AG20443 (cell line): ENCODE measurements at places on chromosomes 3 and 15.
A peak's percentile ranks its signal among the peaks of the same experiment; 100 is the strongest.

- no peak for DNase-seq
Measured at GRCh38 chr3:99713440-99713839, 75.0 kb downstream of the COL8A1 start.

DNA sequence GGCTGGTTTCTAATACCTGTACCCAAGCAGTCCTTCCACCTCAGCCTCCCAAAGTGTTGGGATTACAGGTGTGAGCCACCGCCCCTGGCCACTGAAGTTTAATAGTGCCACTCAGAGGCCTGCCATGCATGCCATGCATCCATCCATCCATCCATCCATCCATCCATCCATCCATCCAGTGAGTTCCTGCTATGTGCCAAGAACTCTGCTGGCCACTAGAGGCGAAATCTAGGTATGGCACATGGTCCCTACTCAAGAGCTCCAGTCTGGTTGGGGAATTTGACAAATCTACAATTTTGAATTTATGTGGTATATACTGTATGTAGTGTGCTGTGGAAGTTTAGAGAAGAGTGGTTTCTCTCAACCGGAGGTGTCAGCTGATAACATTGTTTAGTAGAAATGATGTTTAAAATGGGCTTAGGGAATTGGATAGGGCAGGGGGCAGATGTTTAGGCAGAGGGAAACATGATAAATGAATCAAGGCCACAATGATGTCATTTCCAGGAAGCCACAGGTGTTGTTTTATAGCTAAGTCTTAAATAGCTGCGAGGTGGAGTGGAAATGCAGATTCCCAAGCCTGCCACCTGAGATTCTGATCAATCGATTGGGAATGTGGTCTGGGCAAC lies 384.4 kb upstream of the C2CD4B start:
- DNase-seq = no peak

- no peak for DNase-seq
Measured at GRCh38 chr15:59538494-59538893, 73.1 kb upstream of the GCNT3 start.

- no peak for DNase-seq
Measured at GRCh38 chr3:157594413-157594812, 91.2 kb upstream of the VEPH1 start.

DNA sequence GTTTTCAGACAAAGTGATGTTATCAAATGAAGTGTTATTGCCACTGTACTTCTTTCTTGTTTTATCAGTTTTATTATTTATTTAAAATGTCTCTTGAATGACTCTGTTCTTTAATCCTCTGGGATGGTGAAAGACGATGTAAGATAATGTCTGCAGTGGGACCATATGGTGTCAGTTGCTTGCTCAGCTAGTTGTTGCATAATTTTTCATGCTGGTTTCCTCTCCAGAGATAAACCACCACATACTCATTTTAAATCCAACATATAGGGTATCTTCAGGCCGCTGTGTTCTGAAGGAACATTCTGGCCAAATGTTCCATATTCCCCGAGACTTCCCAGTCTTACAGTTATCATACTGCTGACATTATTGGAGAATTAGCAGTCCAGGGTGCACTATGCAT lies 75.9 kb downstream of the GABRG3 start:
- DNase-seq = no peak

DNA sequence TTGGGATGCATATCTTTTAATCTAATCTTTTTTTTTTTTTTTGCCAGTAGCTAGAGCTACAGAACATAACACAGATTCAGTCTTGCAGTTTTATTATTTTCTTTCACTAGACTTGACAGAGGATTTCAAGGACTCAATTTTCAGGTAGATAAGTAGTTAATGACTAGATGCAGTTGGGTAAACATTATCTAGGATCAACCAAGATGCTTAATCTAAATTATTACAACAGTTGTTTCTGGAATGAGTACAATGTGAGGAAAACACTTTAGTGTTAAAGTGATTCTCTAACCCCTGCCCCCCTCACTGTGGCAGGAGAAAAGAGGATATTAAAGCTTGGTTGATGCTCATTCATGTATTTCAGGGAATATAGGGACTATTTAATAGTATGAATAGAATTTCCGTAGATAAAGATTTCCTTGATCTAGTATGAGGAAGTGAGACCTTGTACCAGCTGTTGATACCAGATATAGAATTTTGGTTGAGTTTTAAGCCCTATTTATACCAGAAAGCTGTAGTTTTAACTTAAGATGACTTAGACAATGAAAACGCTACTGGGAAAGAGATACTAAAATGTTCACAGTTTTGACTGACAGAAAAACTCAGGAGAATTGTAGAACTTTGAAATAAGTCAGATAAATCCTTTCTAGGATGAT lies 389.0 kb upstream of the C2CD4B start:
- DNase-seq = no peak

- DNase-seq = no peak
Measured at GRCh38 chr3:167813169-167814123, 77.9 kb downstream of the SERPINI1 start.

DNA sequence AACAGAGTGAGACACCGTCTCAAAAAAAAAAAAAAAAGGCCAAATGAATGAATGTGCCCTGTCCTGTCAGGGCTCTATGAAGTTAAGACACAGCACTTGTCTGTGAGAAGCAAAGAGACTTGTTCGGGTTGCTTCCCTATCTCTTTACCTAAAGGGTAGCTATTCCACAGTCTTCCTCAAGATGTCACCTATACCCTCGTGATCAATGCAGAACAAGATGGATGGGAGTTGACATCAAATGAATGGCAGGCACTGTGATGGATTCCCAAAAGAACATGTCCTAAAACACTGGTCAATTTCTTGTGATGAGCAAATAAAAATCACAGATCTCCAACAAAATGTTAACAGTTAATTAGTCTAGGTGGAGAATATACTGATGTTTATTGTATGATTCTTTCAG lies 9.5 kb downstream of the TADA3 start:
- no peak for DNase-seq

GRCh38 chr3:160018959-160019358 lies 30.3 kb downstream of the IL12A start:
- DNase-seq = no peak

GRCh38 chr15:90087454-90088154 lies 14.7 kb downstream of the IDH2 start:
- peak; percentile 42 for DNase-seq

DNA sequence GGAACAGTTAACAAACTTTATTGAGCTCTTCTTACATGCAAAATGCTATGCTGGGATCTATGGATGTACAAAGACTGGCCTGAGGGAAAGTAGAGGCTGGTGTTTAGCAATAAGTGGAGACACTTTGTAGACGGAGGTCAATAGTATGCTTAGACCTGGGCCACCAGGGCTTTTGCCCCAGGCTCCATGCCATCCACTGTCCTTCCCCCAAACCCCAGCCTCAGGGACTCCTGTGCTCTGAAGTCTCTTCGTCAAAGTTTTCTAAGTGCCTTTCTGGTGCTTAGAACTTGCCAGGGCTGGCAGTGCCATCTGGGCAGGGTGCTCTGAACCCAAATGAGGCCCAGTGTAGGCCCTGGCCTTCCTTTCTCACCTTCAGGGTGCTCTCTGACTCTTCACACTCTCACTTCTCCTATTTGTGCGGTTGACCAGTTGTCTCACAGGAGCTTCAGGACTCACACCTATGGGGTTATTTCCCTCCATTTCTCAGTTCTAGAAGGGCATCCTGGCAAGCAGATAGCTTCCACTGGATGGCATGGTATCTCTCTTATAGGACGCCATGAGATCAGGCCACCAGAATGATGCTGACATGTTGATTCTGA lies 21.8 kb upstream of the KCNAB1 start:
- no peak for DNase-seq

GRCh38 chr3:81154611-81155143 lies 606.8 kb downstream of the GBE1 start:
- DNase-seq = peak; percentile 3

DNA sequence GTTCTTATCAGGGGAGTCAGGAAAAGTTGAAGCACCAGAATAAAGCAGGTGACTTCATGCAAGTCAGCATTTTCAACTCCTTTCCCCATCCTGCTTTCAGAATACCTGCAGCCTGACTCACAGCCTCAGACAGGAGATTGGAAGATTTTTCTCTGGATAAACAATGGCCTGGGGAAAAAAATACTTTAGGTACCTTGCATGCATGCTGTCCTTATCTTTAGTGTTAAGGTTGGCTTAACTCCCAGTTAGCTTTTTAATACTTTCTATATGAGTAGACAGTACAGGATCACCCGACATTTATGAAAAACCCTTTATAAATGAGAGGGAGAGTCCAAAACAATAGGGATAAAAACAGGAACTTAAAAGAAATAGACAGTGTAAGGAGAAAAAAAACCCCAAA lies 53.6 kb downstream of the PAK2 start:
- peak; percentile 52 for DNase-seq

- DNase-seq = peak; percentile 70
Measured at GRCh38 chr3:100089812-100090668, 24.3 kb downstream of the FILIP1L start.

DNA sequence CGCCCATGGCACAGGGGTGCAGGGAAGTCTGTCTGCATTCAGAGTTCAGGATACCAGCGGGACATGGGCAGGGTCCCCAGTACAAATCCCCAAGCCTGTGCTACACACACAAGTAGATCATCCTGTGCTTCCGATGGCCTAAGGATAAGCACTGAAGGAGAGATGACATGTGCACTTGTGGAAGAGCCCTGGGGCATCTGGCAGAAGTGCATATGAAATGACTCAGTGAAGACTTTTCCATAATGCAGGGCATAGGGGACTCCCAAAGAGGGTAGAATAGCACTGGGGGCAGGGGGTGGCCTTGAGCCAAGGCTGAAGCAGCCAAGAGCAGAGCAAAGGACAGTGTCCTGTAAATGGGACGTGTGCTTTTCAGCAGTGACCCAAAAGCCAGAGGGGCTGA lies 22.9 kb downstream of the ADAMTS17 start:
- no peak for DNase-seq

DNA sequence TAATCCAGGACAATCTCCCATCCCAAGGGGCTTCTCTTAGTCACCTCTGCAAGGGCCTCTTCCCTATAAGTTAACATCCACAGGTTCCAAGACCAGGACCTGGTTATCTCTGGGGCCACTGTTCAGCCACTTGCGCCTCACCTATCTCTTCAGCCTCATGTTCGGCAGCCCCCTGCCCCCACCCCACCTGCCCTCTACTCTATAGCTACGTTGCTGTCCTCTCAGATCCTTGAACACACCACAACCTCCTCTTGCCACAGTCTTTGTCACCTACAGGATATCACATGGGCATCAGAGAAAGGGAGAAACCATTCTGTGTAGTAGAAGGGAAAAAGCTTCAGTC lies 33.9 kb downstream of the SLC41A3 start:
- DNase-seq = no peak

GRCh38 chr3:157129803-157130466 lies 30.0 kb downstream of the CCNL1 start:
- no peak for DNase-seq

GRCh38 chr3:129648391-129648790 lies 41.9 kb upstream of the PLXND1 start:
- no peak for DNase-seq

GRCh38 chr15:42716125-42716524 lies 20.8 kb downstream of the CDAN1 start:
- peak; percentile 2 for DNase-seq
